Esophagus muscularis mucosa (tissue), 4 donors: ENCODE measurements at places on chromosomes 5 and 9.

DNA sequence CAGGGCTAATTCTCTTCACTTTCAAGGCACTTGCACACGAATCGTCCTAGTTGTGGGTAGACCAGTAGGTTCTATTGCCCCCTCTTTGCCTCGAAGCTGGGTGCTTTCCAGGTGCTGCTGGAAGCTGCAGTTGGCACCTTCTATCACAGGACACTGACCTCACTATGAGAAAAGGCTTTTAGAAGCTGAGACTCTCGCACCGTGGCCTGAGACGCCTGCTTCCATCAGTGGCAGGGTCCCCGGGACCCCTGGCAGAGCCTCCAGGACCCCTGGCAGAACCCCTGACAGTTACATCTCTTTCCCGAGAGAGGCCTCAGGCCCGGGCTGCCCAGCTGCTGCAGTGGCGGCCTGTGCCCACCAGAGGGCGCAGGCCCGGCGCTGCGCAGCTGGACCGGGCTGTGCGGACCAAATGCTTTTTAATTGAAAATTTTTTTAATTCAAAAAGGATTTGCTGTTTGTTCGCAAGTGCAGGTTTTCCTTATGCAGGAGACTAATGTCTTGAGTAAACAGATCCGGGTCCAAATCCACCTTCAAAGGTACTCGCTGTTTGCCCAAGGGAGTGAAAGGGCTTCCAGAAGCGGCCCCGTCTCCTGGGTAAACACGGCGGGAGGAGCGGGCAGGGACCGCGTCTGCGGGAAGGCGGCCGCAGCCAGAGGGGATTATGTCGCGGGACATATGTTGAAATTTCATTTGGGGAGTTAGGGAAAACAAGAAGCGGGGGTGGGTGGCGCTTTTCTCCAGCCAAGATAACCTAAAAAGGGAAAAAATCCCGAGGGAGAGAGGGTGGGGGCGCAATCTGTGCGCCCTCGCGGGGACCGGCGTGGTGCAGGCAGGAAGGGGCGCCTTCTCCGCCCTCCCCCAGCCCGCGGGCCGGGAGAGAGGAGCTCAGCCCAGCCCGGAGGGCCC is 114.5 kb upstream of the LMX1B start:
- peak overlapping the region; percentile 49 for H3K4me3 ChIP-seq
- H3K4me1 ChIP-seq, result peaks cover 34% of the 10 kb centered on the region
- H3K27me3 ChIP-seq, result no peaks in the 10 kb centered on the region
- no peak for DNase-seq
- H3K36me3 ChIP-seq, result peaks cover 15% of the 10 kb centered on the region

GRCh38 chr9:38368731-38369130 is 23.8 kb upstream of the ALDH1B1 start:
- H3K36me3 ChIP-seq, result no peaks in the 10 kb centered on the region
- H3K27me3 ChIP-seq, result no peaks in the 10 kb centered on the region
- no peaks in the 10 kb centered on the region for H3K4me1 ChIP-seq

DNA sequence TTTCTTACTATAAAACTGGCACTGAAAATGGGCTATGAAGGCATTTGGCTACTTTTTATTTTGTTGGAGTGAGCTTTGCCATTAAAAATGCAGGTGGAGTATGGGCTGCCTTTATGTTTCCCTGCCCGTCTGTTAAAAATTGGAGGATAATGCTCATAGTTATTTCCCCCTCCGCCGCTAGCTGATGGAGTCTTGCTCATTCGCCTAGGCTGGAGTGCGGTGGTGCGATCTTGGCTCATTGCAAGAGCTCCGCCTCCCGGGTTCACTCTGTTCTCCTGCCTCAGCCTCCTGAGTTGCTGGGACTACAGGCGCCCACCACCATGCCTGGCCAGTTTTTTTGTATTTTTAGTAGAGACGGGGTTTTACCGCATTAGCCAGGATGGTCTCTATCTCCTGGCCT is 8.6 kb downstream of the G3BP1 start:
- no peak overlapping the region for H3K4me3 ChIP-seq
- DNase-seq, result no peak
- peaks cover 15% of the 10 kb centered on the region for H3K36me3 ChIP-seq

- no peak for DNase-seq
- H3K27me3 ChIP-seq, result no peaks in the 10 kb centered on the region
- no peaks in the 10 kb centered on the region for H3K4me1 ChIP-seq
- no peaks in the 10 kb centered on the region for H3K36me3 ChIP-seq
Observed at GRCh38 chr5:169831331-169831730, 149.0 kb downstream of the INSYN2B start.

DNA sequence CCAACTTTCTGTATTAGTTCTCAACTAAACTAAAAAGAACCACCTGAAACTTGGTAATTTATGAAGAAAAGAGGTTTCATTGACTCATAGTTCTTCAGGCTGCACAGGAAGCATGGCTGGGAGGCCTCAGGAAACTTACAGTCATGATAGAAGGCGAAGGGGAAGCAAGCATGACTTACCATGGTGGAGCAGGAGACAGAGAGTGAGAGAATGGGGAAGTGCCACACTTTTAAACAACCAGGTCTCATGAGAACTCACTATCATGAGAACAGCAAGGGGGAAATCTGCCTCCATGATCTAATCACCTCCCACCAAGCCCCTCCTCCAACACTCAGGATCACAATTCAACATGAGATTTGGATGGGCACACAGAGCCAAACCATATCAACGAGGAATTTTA is 123.5 kb downstream of the DEPDC1B start:
- no peak for DNase-seq
- H3K27ac ChIP-seq, result no peak overlapping the region
- no peak overlapping the region for H3K4me3 ChIP-seq
- no peaks in the 10 kb centered on the region for H3K4me1 ChIP-seq

GRCh38 chr9:132175431-132175830 is 13.6 kb downstream of the NTNG2 start:
- DNase-seq, result no peak
